ENCODE measurements at places on chromosomes 4 and X.

- no peak for DNase-seq
These were observed 249.6 kb downstream of the OPHN1 start for GRCh38 chrX:68183612-68184214.

- DNase-seq: no peak
These were observed 13.7 kb downstream of the LRPAP1 start for GRCh38 chr4:3518511-3518880.

DNA sequence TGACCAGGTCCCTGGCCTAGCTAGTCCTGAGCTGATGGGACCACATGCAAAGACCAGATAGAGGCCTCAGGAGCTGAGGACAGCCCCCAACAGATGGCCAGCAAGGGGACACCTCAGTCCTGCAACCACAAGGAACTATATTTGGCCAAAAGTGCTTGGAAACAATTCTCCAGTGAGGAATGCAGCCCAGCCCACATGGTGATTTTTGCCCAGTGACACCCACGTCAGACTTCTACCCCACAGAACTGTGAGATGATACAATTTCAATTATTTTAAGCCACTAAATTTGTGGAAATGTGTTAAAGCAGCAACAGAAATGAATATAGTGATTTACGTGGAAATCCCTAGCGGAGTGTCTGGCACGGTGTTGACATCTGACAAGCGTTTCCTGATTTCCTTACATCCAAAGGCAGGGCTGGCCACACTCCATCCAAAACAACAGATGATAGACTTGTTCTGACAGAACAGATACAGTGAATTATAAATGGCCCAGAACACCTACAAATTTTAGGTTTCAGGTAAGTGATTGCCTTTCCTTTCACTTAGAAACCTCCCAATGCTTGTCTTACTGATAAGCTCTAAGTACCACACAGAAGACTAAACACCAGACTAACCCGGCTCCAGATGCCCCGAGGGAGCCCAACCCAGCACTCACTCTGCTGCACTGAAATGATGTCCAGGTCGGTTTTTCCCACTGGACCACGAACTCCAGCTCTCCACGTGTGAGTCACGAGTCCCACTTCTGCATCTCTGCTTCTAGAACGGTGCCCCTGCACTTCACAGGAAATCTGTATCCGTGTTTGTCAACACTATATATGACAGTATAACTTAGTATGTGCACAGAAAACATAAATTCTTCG, 5.8 kb downstream of the AFAP1 start:
- no peak for DNase-seq

GRCh38 chr4:104743215-104743653, 248.5 kb upstream of the CXXC4 start:
- DNase-seq: no peak

GRCh38 chr4:2419814-2420213, 1.1 kb downstream of the CFAP99 start:
- no peak for DNase-seq

- no peak for DNase-seq
These were observed 648.8 kb downstream of the IQCM start for GRCh38 chr4:149166876-149167275.

DNA sequence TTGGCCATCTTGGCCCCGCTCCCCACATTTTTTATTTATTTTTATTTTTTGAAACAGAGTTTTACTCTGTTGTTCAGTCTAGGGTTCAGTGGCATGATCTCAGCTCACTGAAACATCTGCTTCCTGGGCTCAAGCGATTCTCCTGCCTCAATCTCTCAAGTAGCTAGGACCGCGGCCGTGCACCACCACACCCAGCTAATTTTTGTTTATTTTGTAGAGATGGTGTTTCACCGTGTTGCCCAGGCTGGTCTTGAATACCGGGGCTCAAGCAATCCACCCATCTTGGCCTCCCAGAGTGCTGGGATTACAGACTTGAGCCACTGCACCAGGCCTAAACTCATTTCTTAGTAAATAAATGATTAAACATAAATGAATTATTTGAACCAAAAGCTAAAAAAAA, 322.0 kb upstream of the LCORL start:
- DNase-seq: no peak

DNA sequence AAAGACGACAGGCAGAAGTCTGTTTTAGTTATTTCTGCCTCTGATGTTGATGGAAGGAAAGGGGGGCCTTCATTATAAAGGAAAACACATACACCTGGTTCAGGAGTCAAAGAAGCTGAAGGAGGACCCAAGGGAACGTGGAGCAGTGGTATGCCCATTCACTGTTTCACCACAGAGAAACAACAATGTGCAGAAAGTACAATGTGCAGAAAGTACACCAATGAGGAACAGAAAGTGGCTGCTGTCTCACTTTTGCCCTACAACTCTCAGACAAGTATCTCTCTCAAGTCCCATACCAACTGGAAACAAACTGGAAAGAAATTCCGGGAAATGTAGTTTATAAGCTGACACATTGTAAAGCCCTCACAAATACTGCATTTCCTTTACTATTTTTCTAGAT, 564.5 kb downstream of the TRAM1L1 start:
- no peak for DNase-seq

DNA sequence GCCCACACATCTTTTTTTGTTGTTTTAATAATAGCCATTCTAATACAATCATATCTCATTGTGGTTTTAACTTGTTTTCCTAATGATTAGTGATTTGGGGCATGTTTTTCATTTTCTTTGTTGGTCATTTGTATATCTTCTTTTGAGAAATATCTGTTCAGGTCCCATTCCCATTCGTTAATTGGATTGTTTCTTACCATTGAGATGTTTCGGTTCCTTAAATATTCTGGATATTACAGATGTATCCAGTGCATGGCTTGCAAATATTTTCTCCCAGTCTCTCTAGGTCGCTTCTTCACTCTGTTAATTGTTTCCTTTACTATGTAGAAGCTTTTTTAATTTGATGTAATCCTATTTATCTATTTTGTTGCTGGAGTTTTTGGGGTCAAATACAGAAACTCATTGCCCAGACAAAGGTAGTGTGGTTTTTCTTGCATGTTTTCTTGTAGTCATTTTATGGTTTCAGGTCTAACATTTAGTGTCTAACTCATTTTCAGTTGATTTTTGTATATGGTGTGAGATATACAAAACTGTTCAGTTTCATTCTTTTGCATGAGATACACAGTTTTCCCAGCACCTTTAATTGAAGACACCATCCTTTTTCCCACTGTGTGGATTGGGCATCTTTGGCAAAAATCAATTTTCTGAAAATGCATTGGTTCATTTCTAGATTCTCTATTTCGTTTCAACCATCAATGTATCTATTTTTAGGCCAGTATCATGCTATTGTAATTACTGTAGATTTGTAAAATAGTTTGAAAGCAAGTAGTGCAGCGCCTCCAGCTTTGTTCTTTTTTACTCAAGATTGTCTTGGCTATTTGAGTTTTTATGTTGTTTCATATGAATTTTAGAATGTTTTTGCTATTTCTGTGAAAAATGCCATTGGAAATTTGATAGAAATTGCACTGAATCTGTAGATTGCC, 195.9 kb downstream of the SCFD2 start:
- DNase-seq: no peak

DNA sequence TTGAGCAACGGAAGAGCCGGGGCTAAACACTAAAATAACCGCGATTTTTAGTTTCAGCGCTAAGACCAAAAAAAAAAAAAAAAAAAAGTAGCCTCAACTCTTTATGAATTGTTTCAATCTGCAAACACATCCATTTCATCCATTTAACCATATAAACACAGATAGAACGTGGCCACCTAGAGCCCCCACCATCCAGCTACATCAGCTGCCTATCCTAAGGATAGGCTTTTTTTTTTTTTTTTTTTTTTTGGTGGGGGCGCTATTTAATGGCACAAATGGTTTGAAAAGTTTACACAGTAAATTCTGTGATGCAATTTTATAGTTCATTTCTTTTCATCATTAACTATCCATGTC, 492 bp upstream of the HDAC8 start:
- DNase-seq: no peak

- no peak for DNase-seq
These were observed 95.0 kb downstream of the GEMIN8 start for GRCh38 chrX:13934731-13935130.

DNA sequence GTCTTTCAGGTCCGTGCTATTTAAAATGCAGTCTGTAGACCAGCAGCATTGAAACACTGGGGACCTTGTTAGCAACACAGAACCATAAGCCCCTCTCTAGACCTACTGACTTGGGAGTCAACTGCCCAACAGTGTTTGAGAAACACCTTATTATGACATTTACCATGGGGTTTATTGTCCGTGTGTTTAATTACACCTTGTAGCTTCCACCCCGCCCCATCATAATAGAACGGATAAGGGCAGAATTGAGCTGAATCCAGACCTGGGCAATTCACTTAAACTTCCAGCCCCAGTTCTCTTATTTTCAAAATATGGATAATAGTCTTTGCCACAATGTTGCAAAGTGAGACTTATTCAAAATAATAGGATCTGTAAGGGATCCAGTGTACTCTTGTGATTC, 30.6 kb upstream of the CLNK start:
- no peak for DNase-seq

- DNase-seq: no peak
These were observed 1488.3 kb downstream of the RPA4 start for GRCh38 chrX:98371994-98372393.

DNA sequence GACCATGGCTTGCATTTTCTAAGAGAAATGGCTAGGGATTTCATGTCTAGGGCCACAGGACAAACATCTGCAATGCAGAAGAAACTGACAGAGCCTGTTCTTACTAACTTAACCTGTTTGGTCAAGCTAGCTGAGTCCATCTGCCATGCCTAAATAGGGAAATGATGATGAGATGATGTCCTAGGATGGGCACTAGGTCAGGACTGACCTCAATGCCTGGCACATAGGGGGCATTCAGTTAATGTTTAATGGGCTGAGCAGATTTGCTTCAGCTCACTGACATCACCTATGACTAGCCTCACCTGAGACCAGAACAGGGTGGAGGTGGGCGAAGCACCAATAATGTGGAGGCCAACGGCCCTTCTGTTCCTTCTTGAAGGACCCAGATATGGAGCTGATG, 174.2 kb upstream of the SCML1 start:
- DNase-seq: no peak

DNA sequence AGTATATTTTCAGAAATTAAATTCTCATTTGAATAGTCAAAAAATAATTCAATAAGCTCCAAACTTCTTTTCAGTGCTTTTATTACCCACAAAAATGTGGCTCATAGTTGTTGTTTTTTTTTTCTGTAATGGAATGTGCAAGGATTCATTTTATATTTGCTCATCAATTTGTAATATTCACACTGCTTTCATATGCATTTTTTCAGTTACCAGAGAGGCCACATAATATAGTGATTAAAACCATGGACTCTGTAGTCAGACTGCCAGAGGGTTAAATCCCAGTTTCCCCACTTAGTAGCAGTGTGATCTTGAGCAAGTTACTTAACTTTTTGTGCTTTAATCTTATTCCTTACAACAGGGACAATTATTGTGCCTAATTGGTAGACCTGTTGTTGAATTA, 64.5 kb downstream of the FAM9B start:
- DNase-seq: no peak

DNA sequence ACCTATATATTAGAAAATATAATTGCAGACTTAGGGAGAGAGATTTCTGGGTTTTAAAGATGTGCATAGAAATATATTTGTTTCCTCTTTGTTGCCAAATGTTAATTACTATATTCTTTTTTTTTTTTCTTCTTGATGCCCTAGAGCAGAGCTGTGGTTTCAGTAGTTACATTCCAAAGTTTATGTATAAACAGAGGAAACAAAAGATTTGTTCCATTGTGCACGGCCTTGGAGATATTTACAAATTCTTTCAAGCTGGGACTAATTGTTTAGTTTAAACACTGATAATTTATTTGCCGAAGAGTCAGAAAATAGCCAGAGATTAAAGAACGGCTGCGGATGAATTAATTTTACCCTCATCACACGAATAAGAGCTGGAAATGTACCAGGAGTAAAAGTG, 85.1 kb downstream of the USP46 start:
- no peak for DNase-seq

DNA sequence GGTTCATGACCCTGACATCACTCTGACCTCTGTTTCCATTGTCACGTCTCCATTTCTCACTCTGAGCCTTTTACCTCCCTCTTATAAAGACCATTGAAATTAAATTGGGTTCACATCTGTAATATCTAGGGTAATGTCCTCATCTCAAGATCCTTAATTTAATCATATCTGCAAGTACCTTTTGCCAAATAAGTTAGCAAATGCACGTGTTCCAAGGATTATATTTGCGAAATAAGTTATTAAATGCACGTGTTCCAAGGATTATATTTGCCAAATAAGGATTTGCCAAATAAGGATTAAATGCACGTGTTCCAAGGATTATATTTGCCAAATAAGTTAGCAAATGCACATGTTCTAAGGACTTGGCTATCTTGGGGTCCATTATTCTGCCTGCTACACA, 938.0 kb downstream of the NLGN4X start:
- no peak for DNase-seq

- DNase-seq: no peak
These were observed 2.1 kb downstream of the BRWD3 start for GRCh38 chrX:80807606-80807991.

DNA sequence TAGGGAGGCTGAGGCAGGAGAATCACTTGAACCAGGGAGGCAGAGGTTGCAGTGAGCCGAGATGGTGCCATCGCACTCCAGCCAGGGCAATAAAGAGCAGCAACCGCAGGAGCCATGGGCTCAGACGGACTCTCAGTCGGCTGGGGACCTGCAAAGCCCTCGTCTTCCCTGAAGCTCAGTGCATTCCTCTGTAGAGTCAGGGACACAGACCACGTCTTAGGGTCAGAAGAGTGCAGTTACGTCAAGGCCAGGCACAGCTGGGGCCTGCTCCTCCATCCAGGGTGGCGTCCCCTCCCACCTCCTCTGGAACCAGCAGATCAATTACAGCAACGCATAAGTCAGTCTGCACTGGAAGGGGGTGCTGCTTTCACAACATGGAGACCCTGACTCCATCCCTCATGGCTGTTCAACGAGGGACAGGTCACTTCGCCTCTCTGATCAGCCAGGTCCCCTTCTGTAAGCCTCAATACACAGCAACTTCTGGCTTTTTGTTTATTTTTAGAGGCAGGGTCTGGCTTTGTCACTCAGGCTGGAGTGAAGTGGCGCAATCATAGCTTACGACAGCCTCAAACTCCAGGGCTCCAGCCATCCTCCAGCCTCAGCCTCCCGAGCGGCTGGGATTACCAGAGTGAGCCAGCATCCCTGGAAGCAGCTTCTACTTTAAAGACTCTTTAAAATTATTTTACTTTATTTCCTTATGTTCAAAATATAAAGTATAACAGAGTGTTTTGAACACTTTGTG, 76.4 kb downstream of the ZFYVE28 start:
- DNase-seq: no peak

GRCh38 chr4:181643466-181643865, 599.7 kb upstream of the TENM3 start:
- DNase-seq: no peak

GRCh38 chr4:55868581-55869090, 15.2 kb downstream of the EXOC1 start:
- no peak for DNase-seq

GRCh38 chr4:184444953-184445309, 29.4 kb downstream of the IRF2 start:
- DNase-seq: no peak

GRCh38 chr4:185712350-185713024, 99.5 kb downstream of the SORBS2 start:
- no peak for DNase-seq
